Femur (tissue), 1 donor: ENCODE measurements at places on chromosomes 4 and X.

GRCh38 chrX:39324233-39324930 lies 523.1 kb downstream of the MID1IP1 start:
- no peak for DNase-seq

DNA sequence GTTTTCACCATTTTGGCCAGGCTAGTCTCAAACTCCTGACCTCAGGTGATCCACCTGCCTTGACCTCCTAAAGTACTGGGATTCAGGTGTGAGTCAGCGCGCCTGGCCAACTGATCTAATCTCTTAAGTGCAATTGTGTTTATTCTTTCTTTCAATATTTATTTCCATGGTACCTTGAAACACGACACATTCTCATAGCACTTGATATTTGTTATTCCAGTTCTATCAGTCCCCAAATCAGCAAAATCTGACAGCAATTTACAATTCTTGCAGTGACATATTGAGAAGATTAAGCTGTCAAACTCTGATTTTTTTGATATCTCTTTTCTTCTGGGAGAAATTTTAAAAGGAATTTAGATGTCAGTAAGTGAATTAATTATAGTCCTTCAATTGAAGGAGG lies 218.1 kb upstream of the FAT4 start:
- no peak for DNase-seq

DNA sequence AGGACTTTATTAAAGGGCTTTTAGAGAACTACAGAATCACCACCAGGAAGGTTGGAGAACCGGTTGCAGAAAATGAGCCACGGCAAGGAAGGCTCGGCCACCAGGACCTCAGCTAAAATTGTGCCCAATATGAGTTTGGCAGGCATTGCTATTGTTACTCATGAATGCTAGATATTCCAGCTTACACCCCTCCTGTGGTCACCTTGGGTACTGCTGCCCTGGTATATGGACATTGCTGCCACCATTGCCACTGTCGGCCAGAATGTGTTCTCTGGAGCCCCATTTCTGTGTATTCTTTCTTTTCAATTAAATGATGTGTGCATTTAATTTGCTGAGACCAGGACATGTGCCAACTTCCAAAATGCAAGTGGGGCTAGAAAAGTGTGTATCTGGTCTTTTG lies 626.7 kb upstream of the BOD1L1 start:
- DNase-seq, result no peak

- no peak for DNase-seq
Observed at GRCh38 chr4:18250564-18250963, 229.0 kb upstream of the LCORL start.

DNA sequence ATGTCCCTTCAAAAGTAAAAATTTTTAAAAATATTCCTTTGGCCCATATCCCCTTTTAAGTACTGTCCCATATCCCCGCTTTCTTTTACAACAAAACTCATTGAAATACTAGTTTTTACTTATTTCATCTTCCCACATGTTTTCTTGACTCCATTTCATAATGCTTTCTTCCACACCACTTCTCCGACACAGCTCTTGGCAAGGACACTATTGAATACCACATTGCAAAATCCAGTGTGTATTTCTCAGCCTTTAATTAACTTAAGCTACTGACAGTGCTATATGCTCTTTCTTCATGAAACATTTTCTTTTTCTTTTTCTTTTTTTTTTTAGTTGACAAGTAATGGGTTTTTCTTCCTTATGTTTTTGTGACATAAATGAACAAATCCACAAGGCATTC lies 28.8 kb downstream of the PRDM8 start:
- no peak for DNase-seq

DNA sequence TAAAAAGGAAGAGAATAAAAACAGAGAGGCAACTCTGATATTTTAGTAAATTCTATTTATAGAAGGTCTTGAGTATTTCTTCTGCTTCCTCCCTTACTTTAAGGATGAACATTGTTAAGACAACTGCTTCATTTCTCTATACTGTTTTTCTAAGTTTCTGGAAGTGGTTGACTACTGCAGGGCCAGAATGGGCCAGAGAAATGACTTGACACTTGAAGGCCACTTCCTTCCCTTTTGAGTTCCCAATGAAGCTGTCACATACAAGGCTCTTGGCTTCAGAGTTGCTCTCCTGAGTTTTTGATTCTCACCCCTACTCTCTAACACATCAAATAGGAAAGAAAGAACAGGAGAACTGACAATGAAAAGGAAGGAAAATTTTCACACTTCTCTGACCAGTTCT lies 37.6 kb downstream of the PKD2 start:
- DNase-seq, result no peak

GRCh38 chr4:181770971-181771370 lies 472.2 kb upstream of the TENM3 start:
- no peak for DNase-seq

- DNase-seq, result no peak
Observed at GRCh38 chrX:12709047-12709446, 82.2 kb upstream of the PRPS2 start.

DNA sequence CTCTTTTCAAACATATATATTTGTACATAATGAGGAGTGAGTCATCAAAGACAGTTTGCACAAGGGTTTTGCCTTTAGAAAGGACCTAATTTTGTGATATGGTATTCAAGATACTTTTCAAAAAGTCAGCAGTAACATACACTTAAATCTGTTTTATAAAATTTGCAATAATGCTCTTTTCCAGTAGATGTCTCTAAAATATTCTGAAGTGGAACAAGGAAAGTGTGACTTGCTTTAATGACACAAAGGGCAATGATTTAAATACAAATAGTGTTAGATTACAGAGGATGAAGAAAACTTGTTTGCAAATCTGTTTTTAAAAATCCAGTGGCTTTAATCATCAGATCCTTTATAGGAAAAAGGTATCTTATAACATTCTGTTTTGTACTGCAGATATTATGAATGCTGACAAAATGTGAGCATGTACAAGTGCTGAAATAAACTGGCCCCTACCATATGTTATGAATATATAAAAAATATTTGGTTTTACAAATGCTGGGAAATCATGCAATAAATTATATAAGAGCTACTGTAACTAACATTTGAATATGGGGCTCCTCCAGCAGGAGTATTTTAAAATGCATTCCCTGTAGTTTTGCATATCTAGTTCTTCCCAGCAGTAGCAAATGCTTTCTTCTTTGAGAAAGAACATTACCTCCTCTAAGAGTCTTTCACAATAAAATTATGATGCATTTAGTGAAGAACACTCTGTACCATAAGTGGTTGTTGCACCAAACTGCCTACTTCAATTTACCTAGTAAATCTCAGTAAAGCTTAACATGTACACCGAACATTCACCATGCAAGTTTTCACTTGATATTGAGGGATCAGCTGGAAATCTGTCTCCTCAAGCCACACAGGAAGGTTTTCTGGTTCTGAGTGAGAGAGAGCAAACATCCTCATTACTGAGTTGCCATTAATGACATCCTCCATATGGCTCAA lies 20.2 kb downstream of the MMRN1 start:
- DNase-seq, result no peak

- no peak for DNase-seq
Observed at GRCh38 chr4:64747919-64748715, 338.9 kb upstream of the TECRL start.

GRCh38 chr4:111788099-111788498 lies 357.2 kb upstream of the FAM241A start:
- no peak for DNase-seq

- no peak for DNase-seq
Observed at GRCh38 chr4:154707877-154708276, 35.9 kb upstream of the LRAT start.

- DNase-seq, result no peak
Observed at GRCh38 chr4:148239494-148239985, 202.7 kb downstream of the NR3C2 start.

- DNase-seq, result no peak
Observed at GRCh38 chr4:130855533-130855932, 1759.6 kb downstream of the C4orf33 start.

DNA sequence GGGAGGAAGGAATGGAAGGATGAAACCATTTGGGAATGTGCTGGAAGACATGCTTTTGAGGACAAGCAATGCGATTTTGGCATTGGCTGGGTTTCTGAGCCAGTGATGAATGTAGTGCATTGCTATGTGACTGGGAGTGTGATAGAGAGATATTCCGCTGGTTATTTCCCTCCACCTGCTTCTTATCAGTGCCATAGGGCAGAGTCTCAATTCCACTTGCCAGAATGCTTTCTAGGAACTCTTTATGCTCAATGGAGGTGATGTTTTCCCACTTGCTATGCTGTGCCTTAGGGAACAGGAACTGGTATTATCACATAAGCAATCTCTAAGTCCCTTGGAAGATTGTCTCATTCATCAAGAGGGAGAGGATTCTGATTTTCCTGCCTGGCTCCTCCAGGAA lies 28.0 kb downstream of the TBL1X start:
- DNase-seq, result no peak

DNA sequence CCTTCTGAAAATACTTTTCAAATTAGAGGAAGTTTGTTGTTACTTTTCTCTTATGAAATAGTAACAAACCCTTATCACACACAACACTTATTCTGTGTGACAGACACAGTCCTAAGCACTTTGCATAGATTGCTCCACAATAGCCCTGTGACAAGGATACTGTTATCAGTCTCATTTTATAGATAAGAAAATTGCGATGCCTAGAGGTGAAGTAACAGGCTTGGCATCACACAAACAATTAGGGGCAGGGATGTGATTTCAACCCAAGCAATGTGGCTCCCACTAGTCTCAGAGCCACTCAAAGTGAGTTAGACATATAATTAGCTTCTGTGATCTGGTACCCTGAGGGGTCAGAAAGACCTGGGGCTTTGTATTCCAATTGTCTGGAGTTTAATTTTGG lies 339.9 kb downstream of the FBXO8 start:
- DNase-seq, result no peak

DNA sequence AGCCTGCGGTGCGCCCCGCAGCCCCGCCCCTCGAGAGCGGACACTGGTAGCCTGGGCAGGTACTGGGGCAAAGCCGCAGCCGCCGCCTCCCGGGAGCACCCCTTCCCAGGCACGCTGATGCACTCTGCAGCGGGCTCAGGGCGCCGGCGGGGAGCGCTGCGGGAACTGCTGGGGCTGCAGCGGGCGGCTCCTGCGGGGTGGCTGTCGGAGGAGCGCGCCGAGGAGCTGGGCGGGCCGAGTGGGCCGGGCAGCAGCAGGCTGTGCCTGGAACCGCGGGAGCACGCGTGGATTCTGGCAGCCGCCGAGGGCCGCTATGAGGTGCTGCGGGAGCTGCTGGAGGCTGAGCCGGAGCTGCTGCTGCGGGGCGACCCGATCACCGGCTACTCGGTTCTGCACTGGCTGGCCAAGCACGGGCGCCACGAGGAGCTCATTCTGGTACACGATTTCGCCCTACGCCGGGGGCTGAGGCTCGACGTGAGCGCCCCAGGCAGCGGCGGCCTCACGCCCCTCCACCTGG lies 401 bp downstream of the SOWAHD start:
- no peak for DNase-seq

DNA sequence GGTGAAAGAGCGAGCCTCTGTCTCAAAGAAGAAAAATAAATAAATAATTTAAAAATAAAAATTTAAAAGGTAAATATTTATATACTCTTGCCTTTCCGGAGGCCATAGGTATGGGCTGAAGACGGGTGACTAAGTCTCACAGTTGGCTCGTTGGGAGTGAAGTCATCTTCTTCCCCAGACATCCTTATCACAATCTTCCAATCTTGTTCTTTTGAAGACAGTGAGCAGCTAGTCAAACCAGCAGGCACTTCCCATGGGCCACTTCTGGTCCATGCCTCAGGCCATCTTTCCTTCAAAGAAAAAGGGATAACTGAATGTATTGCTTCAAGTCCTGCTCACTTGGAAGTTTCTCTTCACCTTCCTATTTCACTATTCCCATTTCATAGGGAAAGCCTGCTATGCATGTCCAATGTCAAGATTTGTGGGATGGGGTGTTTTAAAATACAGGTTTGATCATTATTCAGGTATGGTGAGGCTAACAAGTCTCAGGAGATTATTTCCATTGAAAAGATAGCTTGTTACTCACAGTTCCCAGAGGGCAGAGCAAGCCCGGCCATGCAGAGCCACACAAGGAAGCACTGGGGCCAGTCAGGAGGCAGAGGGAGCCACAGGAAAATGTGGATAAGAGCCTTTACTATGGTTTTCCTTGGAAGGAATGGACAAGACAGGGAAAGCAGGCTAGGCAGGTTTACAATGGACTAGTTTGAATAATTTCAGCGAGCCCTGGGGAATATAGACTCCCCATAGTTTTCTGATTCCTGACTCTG lies 33.3 kb upstream of the VCX2 start:
- DNase-seq, result no peak

DNA sequence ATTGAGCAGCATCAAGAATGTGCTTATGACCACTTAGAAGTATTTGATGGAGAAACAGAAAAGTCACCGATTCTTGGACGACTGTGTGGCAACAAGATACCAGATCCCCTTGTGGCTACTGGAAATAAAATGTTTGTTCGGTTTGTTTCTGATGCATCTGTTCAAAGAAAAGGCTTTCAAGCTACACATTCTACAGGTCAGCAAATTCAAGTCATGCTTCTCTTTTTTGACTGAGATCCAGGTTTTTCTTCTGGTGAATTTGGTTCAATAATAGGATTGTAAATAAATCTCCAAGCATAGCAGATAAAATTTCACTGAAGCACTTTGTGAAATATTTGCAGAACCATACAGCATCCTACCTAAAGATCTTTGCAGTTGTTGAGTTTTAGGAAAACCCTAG lies 218.1 kb downstream of the TLL1 start:
- no peak for DNase-seq

DNA sequence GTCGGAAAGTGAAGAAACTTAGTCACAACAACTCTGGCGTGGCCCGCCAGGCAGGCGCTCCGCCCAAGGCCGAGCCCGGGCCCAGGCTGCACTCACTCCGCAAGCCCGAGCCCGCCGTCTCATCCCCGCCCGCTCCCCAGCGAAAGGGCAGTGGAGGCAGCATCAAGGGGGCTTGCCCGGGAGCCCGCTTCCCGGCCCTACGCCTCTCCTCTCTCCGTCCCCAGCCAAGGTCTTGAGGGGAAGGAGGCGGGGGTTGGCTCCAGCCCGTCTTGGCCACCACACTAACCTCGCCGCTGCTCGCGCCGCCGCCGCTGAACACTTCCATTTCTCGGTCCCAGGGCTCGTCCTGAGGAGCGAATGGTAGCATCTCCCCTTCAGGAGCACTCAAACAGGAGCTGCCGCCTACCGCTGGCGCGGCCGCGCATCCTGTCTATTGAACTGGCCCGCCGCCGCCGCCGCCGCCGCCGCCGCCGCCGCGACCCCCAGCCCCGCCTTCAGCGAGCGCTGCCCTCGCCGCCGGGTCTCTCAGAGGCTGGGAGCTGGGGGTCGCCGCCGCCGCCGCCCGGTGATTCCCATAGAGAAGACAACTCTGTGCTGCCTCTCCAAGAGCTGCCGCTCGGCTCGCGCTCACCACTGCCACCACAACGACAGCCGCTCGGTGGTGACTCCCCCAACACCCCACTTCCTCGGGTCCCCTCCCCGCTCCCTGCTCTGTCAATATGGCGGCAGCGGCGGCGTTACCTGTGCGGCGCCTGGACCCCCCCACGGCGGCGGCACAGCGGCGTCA lies at the start of gene RPS6KA6:
TSS of gene RPS6KA6 (minus strand) at position 667 of the 787 bp plus-strand sequence. CDS start at position 367, 300 bp downstream.
- DNase-seq, result peak; percentile 46

GRCh38 chrX:121258545-121258944 lies 211.1 kb downstream of the GLUD2 start:
- no peak for DNase-seq
